ENCODE measurements at places on chromosomes 11 and 22.

DNA sequence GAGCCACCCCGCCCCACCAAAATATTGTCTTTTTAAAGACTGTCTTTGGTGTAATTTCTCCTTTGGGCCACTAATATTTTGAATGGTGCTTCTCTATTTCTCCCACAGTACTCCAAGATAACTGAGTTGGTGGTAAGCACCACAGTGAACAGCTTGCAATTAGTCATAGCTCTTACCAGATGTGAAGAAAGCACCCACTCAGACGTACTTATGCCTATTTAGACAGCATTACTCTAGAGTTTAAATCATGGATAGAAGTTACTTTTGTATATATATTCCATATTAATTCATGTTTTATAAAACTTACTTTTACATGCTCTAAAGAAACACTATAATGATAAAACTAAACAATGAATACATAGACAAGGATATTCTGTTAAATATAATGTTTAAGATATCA lies 12.7 kb downstream of the ANO3 start:
- no peak for DNase-seq

DNA sequence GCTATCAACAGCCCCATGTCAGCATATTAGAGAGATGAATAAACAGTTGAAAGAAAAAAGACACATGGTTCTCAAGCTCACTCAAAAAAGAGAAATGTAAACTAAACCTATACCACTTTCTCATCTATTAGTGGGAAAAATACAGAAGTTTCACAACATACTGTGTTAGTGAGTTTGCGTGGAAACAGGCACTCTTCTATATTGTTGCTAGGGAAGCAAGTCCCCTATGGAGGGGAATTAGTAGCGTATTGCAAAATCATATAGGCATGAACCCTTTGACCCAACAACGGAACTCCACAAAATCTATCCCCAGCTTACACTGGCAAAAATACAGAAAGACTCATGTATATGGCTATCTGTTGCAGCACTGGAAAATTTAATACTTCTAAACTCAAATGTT lies 14.2 kb upstream of the RFPL2 start:
- no peak for DNase-seq

GRCh38 chr22:32206774-32207758 lies 2.2 kb upstream of the RFPL2 start:
- peak; percentile 36 for DNase-seq

DNA sequence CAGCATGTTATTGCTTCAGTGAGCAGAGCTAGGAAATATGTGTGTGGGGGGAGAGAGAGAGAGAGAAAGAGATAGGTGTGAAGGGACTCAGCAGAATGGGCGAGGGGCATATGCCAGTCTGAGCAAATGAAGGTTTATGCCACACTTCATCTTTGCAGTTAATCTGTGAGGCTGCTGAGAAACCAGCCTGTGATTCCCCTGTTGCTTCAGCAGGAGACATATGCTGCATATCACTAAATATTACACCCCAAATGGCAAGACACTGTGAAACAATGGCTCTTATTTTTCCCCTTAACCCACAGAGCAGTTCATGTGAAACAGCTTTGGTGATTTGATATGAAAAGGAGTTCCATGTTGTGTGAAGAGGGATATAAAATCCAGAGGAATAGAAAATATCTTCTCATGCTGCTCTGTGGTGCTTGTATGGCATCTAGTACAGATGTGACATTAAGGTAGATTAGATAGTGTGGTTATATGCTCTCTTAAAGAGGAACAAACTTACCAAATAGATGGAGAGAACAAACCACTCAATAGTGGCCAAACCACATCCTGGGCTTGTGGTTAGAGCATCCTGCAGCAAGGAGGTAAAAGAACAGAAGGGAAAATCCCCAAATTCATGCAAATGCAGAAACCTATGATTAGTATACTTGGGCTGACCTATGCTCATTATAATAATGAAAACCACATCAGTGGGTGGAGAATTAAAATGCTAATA lies 864.2 kb downstream of the FAM181B start:
- peak; percentile 92 for DNase-seq

DNA sequence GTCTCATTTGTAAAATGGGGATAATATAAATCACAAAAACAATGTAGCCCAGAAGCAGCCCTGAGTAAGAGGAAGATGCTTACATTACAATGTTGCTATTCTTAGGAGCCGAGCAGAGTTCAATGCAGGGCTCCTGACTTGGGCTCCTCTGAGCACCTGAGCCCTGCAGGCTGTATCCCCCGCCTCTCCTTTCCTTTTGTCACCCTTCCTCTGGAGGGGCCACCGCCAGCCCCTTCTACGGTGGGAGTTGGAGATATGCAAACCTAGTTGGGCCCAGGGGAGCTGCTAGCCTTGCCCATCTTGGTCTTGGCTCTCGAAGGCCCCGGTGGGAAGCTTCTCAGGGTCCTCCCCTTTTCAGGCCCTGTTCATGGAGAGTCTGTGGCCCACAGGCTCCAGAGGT lies 8.4 kb upstream of the CSNK1E start:
- no peak for DNase-seq

DNA sequence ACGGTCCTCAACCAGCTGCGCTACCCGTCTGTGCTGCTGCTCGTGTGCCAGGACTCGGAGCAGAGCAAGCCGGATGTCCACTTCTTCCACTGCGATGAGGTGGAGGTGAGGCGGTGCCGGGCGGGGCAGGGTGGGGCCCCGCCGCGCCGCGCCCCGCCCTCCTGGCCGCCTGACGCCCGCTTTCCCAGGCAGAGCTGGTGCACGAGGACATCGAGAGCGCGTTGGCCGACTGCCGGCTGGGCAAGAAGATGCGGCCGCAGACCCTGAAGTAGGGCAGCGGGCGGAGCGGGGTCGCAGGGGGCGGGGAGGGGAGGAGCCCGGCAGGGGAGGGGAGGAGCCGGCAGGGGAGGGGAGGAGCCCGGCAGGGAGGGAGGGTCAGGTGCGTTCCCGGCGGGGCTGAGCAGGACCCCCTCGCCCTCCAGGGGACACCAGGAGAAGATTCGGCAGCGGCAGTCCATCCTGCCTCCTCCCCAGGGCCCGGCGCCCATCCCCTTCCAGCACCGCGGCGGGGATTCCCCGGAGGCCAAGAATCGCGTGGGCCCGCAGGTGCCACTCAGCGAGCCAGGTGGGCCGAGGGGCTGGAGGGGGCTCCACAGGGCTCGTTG lies 14.7 kb downstream of the EPS8L2 start:
- DNase-seq: no peak

DNA sequence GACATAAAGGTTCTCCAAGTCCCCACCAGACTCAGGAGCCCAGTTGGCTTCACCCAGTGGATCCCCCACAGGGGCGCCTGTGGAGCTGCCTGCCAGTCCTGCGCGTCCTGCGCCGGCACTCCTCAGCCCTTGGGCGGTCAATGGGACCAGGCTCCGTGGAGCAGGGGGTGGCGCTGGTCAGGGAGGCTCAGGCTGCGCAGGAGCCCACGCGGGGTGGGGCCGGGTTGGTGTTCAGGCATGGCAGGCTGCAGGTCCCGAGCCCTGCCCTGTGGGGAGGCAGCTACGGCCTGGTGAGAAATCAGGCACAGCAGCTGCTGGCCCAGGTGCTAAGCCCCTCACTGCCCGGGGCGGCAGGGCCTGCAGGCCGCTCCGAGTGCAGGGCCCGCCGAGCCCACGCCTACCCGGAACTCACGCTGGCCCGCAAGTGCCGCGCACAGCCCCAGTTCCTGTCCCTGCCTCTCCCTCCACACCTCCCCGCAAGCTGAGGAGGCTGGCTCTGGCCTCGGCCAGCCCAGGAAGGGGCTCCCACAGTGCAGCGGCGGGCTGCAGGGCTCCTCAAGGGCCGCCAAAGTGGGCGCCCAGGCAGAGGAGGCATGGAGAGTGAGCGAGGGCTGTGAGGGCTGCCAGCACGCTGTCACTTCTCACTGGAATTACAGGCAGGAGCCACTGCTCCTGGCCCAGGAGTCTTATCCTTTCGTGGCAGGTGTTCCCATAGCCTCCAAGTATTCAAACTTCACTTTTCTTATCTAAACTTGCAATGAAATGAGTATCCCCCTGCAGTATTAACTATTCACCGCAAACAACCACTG lies 22.8 kb upstream of the ZBTB44 start:
- no peak for DNase-seq

DNA sequence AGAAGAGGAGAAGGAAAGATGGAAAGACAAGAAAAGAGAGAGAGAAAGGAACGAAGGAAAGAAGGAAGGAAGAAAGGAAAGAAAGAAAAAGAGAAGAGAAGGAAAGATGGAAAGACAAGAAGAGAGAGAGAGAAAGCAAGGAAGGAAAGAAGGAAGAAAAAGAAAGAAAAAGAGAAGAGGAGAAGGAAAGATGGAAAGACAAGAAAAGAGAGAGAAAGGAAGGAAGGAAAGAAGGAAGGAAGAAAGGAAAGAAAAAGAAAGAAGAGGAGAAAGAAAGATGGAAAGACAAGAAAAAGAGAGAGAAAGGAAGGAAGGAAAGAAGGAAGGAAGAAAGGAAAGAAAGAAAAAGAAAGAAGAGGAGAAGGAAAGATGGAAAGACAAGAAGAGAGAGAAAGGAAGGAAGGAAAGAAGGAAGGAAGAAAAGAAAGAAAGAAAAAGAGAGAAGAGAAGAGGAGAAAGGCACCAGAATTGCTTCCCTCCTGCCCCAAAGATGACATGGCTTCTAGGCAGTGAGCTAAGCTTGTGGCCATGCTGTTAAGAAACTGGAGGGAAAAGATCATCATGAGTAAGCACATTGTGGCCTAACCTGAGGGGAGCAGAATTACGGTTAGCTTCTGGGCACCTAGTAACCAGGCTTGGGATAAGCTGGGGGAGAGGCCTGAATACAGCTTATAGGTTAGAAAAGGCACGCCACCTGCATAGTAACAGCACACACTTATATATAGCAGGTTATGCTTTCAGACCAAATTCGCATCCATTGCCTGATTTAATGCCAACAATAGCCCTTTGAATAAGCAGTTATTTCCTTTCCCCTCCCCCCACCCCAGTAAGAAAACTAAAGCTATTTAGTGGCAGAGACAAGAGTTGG lies 2.3 kb upstream of the ST3GAL4 start:
- no peak for DNase-seq

DNA sequence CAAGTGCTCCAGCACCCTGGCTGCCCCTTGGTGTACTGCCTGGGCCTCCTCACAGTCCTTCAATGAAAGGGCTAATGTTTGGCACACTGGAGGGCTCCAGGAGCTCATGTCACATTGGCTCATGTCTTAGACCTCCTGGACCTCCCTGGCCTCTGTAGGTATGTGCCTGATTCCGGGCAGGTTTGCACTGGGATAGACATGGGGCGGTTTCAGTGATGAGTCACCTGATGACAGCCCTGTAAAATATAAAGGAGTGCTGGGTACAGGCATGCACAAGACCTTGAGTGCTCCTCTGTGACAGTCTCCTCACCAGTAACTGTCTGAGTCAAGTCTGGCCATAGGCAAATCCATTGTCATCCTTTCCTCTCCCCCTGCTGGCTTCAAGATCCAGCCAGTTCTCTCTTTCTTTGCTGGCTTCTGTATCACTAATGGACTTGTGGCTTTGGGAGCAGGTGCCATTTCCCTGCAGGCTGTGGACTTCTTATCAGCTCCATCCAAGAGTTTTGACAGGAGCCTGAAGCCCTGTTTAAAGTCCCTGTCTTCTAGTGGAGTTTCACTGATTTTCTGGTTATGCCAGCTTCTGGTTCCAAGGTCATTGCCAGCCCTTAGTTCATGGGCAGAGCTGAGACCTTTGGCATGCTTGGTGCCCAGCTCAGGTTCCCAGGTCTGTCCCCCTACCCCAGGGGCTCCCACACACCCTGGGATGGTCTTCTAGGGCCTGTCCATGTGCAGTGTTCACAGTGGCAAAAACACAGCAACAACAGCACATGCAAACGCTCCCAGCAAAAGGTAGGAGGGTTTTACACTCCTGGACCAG lies 22.7 kb upstream of the P2RY2 start:
- no peak for DNase-seq

DNA sequence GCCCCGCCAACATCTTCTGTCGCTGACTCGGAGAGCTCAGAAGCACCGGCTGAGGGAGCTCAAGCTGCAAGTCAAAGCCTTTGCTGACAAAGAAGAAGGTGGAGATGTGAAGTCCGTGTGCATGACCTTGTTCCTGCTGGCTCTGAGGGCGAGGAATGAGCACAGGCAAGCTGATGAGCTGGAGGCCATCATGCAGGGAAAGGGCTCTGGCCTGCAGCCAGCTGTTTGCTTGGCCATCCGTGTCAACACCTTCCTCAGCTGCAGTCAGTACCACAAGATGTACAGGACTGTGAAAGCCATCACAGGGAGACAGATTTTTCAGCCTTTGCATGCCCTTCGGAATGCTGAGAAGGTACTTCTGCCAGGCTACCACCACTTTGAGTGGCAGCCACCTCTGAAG lies 6.7 kb downstream of the RAG1 start:
- no peak for DNase-seq

- no peak for DNase-seq
These were observed 110.1 kb upstream of the LUZP2 start for GRCh38 chr11:24386546-24387397.

DNA sequence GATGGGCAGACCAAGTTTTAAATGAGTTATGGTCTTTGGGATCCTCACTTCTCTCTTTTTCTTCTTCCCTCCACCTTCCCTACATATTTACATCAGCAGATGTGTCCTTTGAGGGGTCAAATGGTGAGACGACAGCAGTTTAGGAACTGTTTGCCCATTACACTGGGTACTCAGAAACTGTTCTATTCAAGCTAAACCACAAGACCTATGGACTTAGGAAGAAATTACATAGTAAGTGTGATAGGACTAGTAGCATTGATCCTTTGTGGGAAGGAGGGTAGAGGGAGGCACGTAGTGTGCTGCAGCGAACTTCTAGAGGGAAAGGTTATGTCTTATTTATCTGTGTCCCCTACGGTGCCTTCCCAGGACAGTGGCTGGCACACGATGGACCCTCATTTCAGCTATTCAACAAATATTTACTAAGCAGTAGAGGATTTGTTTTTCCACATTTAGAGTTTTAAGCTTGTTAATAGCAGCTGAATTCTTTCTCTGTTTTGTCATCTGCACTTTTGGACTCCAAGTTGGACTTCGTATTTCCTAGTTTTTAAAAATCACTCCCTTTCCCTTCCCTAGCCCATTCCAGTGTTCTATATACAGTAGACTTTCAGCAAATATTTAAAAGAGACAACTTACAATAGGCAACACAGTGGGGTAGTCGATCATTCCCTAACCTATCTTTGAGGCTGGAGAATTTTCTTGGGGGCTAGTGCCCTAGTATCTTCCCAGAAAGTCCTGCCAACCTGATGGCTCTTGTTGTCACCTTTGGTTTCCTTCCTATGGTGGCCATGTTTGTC lies 13.9 kb downstream of the FZD4 start:
- no peak for DNase-seq

DNA sequence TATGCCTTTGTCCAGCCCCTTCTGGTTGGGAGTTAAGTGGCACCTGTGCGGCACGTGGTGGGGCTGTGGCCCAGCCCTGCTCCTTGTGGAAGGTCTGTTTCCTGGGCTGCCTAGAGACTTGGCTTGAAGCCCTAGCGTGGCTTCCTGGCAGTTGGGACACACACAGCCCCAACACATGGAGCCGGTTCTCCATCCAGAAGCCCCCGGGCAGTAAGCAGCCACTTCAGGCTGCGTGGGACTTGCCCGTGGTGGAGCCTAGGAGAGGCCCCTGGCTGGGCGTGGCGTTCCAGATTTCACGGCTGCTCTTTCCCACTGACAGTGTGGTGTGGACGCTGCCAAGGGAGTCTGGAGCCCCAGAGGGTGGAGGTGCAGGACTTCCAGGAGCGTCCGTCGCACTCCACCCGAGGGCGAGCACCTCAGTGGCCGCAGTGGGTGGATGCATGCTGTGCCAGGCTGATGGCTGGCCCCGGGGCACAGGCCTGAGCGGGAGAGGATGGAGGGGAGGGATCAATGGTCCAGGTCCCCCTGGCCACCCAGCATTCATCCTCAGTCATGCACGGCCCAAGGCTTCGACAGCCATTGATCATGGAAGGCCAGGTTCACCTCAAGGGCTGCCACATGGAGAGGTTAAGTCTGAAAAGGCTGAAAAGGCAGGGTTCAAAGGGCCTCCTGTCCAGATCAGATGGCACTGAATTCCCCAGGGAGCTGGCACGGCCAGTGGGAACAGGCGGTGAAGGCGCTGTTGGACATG lies 9.3 kb downstream of the CCND1 start:
- DNase-seq: no peak
